ENCODE measurements at places on chromosomes 3 and 15.
A peak's percentile ranks its signal among the peaks of the same experiment; 100 is the strongest.

- no peak for DNase-seq
Measured at GRCh38 chr15:77834276-77834990, 201.7 kb upstream of the LINGO1 start.

DNA sequence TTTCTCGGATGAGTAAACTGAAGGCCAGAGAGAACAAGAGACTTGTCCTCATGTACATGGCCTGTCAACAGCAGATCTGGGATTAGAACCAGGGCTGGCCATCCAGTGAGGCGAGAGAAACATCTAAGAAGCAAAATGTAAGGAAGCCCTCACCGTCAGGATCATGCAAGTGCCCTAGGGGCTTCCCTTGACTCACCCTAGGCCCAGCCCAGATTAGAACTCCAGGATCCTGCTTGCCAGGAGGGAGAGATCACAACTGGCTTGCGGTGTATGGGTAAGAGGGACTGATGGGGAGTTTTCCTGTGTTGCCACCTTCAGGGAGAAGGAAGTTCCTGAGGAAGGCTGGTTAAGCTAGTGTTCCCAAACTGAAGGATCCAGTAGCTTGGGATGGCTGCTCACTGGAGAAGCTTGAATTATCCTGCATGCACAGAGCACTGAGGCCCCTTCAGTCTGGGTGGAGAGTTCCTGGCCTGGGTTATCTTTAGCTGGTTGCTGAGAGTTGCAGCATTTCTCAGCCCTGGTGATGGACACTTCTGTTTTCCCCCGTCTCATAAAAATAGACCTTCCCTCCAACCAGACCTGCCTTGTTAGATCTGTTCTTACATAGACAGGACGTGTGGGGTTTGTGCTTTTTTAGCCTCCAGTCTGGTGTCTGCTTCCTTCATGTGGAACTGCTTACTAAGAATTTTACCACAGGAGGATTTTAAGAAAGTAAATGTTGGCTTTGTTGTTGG lies 28.2 kb upstream of the XIRP1 start:
- DNase-seq: no peak

DNA sequence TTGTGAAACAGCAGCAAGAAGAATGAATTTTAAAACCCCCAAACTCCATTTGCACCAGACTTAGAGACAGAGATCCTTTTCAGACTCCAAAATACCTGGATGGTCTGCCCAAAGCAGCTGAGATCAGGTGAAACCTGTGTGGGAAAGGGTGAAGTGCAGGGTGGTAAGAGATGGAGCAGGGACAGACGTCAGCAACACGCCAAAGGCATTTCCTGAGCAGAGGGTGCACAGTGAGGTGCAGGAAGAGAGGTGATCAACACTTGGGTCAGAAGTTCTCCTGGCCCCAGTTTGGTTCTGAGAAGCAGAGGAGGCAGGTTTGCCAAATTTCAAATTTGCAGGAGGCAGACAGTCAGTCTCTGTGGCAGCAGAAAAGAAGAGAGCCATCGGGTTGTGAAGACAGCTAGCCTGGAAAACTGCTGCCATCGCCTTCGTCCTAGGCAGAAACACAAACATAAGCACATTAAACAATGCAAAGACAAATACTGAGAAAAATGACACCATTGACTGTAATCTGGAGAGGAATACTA lies 9.8 kb downstream of the CCR4 start:
- no peak for DNase-seq

- DNase-seq: no peak
Measured at GRCh38 chr3:105354429-105354828, 12.3 kb upstream of the ALCAM start.

DNA sequence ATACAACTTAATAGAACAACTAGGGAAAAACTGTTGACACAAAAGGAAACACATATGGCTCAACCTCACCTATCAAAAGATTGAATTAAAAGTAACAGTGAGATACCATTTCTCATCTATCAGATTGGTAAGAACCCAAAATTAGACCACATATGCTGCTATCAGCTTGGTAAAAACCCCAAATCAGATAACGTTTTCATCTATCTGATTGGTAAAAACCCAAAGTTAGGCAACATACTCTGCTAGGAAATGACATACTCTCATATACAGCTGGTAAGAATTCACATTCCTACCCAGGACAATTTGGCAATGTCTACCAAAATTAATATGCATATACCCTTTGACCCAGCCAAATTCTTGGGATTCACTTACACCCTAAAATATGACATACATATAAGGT lies 26.3 kb downstream of the NRG4 start:
- no peak for DNase-seq

DNA sequence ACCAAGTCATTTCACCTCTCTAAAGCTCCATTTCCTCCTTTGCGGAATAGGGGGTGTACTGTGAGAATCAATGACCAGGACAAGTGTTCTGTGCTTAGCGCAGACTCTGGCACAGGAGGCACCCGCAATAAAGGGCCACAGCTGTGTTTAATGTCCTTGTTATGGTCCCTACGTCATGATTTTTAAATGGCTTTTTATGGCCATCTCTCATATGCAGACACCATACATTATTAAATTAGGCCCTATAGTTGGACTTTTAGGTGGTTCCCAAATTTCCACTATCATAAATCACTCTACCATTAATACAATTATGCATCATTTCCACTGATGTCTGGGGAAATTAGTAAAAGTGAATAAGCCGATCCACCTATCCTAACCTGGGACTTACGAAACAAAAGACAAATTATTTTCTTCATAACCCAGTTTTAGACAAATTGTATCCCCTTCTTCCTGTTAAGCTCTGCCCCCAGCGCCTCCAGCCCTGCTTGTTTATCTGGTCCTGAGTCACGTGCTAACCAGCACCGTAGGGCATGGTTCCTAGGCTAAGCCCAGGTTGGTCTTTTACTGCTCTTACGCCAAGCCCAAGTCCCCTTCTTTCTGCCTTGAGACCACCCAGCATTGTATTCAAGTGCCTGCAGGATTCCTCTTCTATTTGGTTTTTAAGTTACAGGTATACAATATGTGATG lies 278.3 kb downstream of the SHQ1 start:
- no peak for DNase-seq

DNA sequence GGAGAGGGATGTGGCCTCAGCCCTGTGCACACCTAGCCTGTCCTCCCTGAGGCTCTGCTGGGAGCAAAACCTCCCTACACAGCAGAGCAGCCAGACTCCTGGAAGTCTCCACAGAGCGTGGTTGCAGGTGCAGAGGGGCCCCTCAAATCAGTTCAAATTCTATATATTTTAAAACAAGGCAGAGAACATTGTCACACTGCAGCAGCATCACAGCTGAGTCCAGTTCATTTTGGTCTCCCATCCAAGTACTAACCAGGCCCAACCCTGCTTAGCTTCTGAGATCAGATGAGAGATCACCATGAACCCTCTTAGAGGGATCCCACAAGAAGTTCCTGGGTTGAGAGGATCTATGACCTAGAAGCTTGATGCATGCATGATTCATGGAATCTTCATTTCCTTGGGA lies 331.0 kb upstream of the RGMA start:
- DNase-seq: no peak

DNA sequence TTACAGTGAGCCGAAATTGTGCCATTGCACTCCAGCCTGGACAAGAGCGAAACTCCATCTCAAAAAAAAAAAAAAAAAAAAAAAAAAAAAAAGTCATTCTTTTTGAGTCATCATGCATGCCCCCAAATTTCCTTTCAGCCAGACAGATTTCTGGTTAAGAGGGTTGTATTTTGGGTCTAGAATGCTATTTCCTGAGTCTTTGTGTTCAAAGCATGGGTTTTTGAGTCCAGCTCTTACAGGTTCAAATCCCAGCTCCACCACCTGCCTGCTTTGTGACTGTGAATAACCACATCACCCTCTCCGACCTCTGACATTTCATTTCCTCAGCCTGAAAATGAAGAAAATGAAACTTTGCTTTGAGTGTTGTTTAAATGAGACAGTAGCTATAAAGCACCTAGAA lies 9.3 kb upstream of the C15orf61 start:
- no peak for DNase-seq

DNA sequence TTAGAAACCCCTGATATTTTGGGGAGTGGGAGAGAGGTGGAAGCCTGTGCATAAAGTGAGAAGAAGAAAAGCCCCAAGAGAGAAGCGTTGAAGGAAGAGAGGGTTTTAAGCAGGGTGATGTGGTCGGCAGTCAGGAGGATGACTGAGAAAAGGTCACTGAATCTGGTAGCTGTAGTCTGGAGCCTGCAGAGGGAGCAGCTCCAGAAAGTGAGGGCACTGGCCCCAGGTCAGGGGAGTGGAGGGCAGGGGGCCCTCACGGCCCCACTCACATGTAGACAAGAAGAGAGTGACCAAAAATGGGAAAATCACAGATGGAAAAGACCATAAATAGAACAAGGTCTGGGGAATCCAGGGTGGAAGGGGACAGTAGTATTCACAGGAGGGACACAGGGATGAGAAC lies 105.5 kb downstream of the RYK start:
- no peak for DNase-seq

GRCh38 chr3:86254480-86254879 lies 736.5 kb downstream of the VGLL3 start:
- no peak for DNase-seq

GRCh38 chr3:178059119-178059518 lies 477.1 kb upstream of the KCNMB2 start:
- no peak for DNase-seq

DNA sequence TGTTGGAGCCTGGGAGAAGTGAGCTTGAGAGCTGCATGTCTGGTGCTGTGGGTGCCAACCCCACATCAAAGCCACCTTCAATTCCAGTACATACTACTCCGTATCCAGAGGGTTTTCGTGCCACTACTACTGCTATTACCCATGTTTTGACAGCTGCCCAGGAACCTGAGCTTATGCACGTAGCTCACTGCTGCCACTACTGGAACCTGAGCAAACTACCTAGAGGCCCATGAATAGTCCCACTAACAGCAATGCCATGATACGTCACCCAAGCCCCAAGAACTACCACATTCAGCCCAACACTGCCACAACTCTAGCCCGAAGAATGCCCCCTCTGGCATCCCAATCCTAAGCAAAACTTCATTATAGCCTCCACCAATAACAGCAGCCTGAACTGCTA lies 215.2 kb upstream of the BCHE start:
- no peak for DNase-seq

- no peak for DNase-seq
Measured at GRCh38 chr3:196517919-196518318, 2.8 kb upstream of the SMCO1 start.

GRCh38 chr3:32062950-32063582 lies 43.4 kb upstream of the GPD1L start:
- no peak for DNase-seq

- DNase-seq: peak; percentile 63
Measured at GRCh38 chr3:173932624-173933023, 535.1 kb downstream of the NLGN1 start.

DNA sequence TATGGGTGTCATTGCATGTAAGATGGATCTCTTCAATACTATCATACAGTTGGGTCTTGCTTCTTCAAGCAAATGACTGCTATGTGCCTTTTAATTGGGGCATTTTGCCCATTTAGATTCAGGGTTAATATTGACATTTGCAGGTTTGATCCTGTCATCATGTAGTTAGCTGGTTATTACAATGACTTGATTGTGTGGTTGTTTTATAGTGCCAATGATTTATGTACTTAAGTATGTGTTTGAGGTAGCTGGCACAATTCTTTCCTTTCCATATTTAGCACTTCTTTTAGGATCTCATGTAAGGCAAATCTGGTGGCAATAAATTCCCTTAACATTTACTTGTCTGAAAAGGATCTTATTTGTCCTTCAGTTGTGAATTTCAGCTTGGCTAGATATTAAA lies 267.5 kb downstream of the VGLL3 start:
- DNase-seq: no peak

DNA sequence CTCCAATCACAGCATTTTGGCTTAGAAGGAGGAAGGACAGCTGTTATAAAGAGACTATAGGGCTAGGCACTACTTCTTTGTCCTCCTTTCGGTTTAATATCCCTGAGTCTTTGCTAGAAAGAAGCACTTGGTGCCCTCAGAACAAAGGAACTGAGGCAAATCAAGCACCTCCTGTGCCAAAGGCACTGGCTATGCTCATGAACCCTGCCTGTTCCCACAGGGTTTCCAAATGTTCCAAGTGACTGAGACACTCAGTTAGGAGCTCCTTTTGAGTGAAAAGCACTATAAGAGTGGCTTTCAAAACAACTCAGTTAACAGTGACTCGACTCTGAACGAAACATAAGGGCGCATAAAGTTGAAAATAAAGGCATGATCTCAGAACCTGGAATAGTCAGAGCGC lies 25.0 kb downstream of the TBC1D2B start:
- no peak for DNase-seq

DNA sequence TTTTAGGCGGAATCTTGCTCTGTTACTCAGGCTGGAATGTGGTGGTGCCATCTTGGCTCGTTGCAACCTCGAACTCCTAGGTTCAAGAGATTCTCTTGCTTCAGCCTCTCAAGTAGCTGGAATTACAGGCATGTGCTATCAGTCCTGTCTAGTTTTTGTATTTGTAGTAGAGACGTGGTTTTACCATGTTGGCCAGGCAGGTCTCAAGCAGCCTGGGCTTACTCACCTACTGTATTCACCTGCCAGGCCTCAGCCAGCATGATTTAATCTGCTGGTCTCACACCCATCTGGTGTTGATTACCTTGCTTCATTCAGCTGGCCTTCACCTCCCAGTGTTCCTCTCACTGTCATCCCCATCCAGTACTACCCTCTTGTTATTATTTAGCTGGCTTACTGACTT lies 102.0 kb downstream of the IL12A start:
- DNase-seq: no peak

DNA sequence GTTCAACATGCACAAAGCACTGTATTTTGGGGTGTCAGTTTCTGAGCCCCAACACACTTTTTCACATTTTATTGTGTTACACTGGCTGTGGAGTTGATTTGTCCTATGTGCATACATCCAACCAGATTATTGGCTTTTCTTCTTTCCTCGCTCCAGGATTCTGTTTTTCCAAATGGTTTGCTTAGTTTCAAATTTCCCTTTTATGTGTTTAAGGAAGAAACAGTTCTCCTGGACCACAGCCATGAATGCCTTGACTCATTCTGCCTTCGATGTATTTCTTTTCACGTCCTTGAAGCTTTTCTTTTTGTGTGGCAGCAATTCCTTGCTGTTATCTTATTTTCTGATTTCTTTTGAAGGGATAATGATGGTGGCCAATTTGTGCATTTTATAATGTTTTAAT lies 53.8 kb downstream of the CACNA2D3 start:
- DNase-seq: no peak

- DNase-seq: no peak
Measured at GRCh38 chr3:81761904-81762580, 597 bp upstream of the GBE1 start.

- peak; percentile 91 for DNase-seq
Measured at GRCh38 chr3:146166415-146166821, 5.4 kb upstream of the PLOD2 start.

DNA sequence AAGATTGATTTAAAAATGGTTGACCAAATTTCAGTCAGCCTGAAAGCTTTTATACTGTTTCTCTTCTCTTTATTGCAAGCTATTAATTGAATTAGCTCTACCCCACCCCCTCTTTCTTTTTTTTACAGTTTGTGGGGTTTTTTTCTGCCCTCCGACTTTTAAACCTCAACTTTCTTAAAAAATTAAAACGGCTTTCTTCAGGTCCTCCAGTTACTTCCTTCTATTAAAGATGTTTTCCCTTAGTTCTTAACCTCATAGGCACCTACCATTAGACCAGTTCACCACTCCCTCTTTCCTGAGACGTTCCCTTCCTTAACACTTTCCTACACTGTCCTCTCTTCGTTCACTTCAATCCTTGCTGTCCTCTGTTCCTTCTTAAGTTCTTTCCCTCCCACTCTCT lies 52.4 kb downstream of the ATP8B4 start:
- no peak for DNase-seq

GRCh38 chr3:102034639-102035451 lies 185.5 kb downstream of the NFKBIZ start:
- DNase-seq: no peak
